Inflammatory macrophage treated with lipopolysaccharide for 1 hour (primary cell): ENCODE measurements at places on chromosomes 7 and 10.

GRCh38 chr10:49294731-49295130 lies 4.2 kb upstream of the C10orf71 start:
- DNase-seq = no peak

DNA sequence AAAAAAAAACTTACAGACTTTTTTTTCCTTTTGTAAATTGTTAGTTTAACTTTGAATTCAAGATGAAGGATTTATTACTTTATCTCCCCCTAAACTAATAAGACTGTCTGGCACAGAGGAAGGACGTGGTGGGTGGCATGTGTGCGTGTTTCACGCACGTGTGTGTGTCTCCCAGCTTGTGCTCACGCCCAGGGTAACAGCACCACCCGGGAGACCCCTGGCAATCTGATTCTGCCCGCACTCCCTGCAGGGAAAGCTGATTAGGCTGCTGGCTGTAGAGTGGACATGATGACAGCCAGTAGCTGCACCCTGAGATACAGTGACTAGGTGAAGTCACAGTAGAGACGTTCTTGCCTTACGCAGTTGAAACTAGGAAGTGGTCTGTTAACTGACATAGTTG lies 25.3 kb downstream of the WIPI2 start:
- DNase-seq = no peak

GRCh38 chr7:17822547-17823173 lies 117.6 kb downstream of the SNX13 start:
- DNase-seq = no peak

DNA sequence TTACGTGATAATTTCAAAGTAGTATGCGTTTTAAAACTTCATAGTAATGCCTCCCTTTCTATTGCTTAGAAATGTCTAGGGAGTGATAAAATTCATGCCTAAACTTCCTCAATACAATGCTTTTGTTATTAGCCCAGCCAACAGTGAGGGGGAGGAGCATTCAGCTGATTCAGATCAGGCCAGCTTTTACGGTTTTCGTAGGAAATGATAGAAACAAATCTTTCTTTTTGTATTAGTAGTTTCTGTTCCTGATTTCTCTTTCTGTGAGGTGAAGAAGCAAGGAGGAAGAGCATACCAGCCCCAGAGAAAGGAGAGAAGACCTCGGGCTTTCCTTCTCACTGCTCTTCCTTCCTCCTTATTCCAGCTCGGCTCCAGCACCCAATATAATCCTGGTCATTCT lies 35.2 kb upstream of the ITPRID1 start:
- DNase-seq = peak; percentile 15

- DNase-seq = no peak
These were observed 67.0 kb upstream of the ZNF479 start for GRCh38 chr7:57199252-57199651.

DNA sequence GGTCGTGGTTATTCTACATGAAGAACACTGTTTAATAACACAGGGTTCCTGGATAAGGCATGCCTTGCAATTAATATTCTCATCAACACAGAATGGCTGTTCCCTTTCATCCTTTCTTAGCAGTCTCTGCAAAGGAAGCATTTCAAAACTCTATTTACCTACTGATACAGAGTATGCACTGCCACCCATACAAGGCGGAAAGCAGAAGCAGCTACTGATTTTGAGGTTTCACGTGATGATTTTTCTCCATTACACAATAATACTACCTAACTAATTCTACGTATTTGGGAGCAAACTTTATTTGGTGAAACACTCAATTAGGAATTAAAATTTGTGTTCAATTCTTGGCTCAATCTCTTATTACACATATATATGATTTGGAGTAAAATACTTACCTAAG lies 43.0 kb upstream of the COL1A2 start:
- no peak for DNase-seq
